ENCODE measurements at places on chromosomes 12 and 14. TPM values are rescaled to one million over a fixed set of nuclear protein-coding genes. Genes with fewer than 3 reads are reported as not detected.

GRCh38 chr12:91319071-91319760 is 136.6 kb upstream of the DCN start:
- DNase-seq, result no peak

DNA sequence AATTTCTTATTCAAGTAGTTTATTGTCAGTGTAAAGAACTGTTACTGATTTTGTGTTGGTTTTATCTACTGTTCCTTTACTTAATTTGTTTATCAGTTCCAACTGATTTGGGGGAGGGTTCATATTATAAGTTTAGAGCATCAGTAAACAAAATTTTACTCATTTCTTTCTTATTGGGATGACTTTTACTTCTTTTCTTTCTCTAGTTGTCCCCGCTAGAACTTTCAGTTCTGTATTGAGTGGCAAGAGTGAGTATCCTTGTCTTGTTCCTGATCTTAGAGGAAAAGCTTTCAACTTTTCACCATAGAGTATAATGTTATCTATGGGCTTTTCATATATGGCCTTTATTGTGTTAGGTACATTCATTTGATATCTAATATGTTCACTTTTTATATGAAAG is 584.1 kb downstream of the LRFN5 start:
- DNase-seq, result no peak

GRCh38 chr12:69008520-69008919 is 75.5 kb upstream of the CPM start:
- DNase-seq, result no peak

- peak; percentile 26 for DNase-seq
These were observed 692 bp downstream of the MYG1 start for GRCh38 chr12:53300187-53300586.

Gene TMEM132C
- not detected for total RNA-seq

Gene CEBPE
- total RNA-seq, result not detected

DNA sequence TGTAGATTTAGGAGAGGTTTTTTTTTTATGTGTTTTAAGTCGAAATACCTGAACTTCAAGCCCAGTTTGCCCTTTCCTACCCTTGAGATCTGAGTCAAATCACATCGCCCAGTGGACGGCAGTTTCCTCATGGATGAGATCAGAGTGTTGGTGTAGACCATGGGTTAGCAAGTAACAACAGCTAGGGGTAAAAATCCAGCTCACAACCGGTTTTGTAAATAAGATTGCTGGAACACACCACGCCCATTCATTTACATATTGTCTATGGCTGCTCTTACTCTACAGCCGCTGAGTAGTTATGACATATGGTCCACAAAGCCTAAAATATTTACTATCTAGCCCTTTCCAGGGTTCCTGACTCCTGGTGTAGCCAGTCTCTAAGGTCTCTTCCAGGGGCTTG is 158.5 kb upstream of the PLEKHG7 start:
- no peak for DNase-seq

DNA sequence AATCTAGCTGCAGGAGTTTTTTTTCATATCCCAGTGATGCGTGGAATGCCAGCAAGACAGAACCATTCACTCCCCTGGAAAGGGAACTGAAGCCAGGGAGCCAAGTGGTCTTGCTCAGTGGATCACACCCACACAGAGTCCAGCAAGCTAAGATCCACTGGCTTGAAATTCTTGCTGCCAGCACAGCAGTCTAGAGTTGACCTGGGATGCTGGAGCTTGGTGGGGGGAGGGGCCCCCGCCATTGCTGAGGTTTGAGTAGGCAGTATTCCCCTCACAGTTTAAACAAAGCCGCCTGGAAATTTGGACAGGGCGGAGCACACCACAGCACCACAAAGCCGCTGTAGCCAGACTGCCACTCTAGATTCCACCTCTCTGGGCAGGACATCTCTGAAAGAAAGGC is 86.9 kb upstream of the STXBP6 start:
- DNase-seq, result no peak

Gene KCNMB4
- 4.9 TPM for total RNA-seq

- DNase-seq, result no peak
These were observed 151.3 kb downstream of the BCL11B start for GRCh38 chr14:99120526-99121318.

DNA sequence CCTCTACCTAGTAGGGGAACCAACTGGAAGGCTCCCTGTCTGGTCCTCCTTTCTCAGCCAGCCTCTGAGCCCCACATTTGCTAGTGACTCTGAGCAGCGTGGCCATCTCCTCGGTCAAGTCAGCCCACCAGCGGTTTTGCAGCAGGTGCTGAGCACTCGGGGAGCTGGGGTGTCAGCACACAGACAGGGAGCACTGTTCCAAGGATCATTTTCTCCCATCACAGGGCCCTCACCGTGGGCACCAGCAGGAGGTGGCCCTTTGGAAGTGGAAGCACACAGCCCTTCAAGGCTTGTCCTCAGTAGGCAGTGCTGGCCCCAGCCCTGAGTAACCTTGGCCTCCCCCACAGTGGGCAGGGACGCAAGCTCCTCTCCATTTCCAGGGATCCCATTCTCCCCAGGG is 24.1 kb upstream of the EML1 start:
- no peak for DNase-seq

Gene KCNC2
- total RNA-seq, result not detected

Gene ADCY6
- 76.6 TPM for total RNA-seq

DNA sequence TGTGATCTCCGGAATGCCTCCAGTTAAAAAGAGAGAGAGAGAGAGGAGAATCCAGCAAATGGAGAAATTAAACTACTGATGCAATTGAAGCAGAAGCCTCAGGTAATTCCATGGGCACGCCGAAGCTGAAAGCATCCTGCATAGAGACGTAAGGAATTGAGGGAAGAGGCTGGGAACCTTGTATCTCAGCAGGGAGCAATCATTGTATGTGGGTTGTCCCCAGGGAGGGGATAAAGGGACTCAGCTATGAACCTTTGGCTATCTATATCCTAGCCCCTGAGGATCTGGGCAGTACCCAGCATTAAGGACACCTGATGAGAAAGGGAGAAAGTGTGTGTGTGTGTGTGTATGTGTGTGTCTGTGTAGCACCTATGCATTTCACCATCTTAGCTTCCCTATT is 95.8 kb upstream of the ATXN7L3B start:
- no peak for DNase-seq
